Large intestine (tissue), 12 donors: ENCODE measurements at places on chromosomes 12 and 14.

DNA sequence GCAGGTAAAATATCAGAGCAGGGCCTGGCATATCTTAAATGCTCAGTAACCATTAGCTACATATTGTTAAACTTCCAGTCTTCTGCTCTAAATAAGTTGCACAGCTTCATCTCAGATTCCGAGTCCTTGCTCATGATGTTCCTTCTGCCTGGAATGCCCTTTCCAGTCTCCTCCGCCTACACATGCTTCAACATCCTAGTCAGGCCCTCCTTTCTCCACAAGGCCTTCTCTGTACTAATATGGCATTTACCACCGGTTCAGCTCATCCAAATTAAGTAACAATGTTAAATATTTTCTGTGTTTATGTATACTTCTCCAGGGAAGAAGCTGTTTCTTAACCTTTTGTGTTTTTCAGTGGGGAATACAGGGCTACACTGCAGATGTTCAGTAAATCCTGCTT is 8.5 kb downstream of the DHH start:
- no peak for DNase-seq

- DNase-seq: no peak
Measured at GRCh38 chr12:113180333-113180732, 4.9 kb downstream of the DDX54 start.

DNA sequence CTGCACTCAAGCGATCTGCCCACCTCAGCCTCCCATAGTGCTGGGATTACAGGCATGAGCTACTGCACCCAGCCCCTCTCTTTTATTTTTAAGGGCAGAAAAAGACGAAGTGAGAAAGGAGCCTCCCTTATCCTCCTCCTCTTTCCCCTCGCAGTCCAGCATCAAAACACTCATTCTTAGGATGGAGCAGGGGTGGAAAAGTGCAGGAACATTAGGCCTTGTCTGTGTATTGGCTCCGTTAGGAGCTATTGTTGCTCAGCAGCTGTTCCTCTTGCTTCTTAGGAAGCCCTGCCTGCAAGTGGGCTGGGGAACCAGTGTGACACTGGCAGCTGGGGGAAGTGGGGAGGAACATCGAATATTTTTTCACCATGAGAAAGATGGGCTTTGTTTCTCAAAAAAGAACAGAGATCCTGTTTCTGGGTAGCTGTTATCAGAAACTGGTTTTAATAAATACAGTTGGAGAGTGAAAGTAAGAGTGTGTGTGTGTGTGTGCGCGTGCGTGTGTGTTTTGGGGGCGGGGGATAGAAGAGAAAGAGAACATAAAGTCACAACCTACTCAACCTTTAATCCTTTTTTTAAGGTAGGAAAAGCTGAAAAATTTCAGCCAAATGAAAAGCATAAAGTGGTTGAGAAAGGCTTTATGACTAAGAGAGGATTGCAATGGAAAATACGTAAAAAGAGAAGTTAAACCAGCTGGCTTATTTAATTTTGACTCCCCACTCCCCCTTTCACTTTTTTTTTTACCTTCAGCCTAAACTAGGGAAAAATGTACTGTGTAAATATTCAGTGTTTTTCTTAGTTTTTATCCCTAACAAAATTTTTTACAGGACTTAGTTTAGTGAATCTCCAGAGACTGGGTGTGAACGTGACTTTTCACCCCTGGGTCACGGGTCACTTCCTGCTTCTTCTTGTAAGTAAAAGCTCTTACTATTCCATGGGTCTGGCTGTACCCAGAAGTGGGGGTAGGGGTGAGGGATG is 197.2 kb upstream of the PLEKHG7 start:
- DNase-seq: peak; percentile 65

DNA sequence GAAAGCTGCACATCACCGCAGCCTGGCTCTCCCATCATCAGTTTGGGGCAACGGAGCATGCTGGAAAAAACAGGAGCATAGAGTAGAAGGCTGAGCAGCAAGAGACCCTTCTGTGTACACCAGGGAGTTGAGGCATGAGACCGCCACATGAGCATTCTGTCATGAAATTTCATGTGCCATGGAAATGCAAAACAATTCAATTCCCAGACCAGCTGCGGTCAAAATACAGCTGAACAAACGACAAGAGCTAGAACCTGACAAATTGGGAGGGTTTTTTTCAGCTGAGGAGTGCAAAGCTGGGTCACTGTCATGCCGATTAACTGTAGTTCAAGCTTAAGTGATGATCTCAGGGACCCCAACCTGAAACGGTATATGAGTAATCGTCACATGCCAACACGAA is 37.1 kb downstream of the TMEM30B start:
- no peak for DNase-seq

DNA sequence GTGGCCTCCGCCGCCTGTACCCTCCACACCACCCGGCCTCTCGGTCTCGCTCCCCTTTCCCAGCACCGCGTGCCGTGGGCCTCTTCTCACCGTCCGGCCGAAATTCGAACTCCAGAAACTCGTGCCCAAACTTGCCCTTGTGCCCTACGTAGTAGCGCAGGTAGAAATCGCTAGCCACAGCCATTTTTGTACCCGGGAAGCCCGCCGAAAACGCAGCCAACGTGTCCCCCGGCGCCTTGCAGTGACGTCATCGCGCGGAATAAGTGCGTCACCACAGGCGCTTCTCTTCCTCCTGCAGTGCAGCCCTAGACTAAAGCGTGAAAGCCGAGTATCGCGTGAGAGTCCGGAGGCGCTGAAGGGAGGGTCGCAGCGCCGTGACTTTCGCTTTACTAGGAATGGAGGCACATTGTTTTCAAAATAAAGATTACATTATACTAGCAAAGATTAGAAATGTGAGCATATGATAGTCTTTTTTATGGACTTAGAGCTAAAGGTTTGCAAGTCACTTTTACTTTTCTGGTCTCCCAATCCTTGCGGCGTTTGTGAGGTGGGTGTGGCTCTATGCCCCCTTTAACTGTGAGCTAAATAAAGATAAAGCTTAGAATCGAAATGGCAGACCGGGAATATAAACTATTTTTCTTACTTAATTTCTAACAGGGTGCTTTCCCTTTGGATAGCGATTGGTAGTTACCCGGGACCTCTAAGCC is at the start of gene MAGOHB:
TSS of gene MAGOHB (minus strand) at position 261 of the 707 bp plus-strand sequence. CDS start at position 184, 77 bp downstream.
- peak; percentile 97 for DNase-seq

- no peak for DNase-seq
Measured at GRCh38 chr14:31785574-31785973, 224.4 kb downstream of the NUBPL start.
